Activated CD8-positive, alpha-beta memory T cell treated with anti-CD3 and anti-CD28 coated beads for 48 hours (primary cell): ENCODE measurements at places on chromosomes 6 and 20.

DNA sequence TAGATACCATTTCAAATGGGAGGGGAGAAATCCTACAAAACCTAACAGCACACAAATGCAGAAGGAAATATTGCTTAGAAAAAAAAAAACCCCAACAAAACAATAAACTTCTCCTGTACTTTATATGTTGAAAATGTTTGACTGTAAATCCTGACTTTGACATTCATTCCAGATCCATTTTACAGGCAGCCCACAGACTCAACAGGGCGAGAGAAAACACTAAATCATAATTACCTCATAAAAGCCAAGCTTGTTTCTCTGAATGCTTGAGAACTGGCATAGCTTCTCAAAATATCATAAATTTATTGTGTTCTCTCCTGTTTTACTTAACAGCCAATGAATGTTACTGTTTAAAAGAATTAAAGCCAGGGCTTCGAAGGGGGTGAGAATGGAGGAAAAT is 273.2 kb downstream of the CD83 start:
- DNase-seq, result no peak

- DNase-seq, result no peak
These were observed 122.2 kb downstream of the FYN start for GRCh38 chr6:111750753-111751673.

DNA sequence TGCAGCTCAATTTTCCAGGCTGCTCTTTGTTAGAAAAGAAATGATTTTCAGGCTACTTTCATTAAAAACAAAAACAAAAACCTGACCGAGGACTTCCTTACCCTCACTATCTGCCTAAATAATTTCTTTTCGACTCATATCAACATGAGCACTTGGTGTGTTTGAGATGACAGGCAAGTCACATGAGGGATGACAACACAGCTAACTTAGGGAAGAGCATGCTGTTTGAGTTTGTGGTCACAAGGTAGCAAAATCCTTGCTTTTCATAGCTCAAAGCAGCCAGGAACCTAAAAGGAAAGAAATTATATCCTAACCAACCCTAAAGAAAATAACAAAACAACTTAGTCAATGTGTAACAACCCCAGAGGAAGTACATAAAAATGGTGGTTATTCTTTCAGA is 459.5 kb downstream of the KIF16B start:
- no peak for DNase-seq

GRCh38 chr6:88380083-88380482 is 213.9 kb upstream of the CNR1 start:
- DNase-seq, result no peak

- DNase-seq, result no peak
These were observed 84.3 kb downstream of the SHLD1 start for GRCh38 chr20:5834436-5835005.

DNA sequence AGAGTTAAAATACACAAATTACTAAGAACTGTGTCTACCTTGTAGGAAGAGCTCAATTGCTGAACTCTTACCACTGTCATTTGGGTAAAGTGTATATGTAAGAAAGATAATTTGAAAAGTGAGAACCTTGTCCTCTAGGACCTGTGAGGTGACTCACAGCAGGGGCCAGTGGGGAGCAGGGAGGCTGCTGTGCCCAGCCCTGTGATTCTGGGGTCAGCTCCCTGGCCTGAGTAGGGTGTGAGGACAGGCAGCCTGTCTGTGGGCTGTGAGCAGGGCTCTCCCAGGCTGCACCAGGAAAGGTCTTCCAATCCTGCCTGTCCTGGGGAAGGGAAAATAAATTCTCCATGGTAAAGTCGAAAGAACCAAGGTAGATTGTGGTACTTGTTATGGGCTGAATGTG is 27.3 kb upstream of the SIRPG start:
- DNase-seq, result no peak

- no peak for DNase-seq
These were observed 150.5 kb upstream of the PTPN1 start for GRCh38 chr20:50359607-50360217.

DNA sequence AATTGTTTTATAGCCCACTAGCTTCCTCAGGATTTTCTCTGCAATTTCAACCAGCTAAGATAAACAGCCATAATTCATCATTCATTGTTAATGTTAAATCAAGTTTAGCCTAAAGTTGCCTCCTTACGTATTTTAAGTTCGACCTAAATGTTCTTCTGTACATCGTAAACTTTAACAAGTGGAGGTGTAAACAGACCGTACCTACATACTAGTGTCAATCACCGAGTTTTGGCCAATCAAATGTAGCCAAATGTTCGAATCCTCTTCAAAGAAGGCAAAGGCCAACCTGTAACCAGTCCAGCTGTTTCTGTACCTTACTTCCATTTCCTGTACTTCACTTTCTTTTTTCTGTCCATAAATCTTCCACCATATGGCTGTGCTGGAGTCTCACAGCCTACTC is 13.5 kb downstream of the MBOAT1 start:
- no peak for DNase-seq
